Esophagus muscularis mucosa (tissue), 4 donors: ENCODE measurements at places on chromosomes 5 and 9. TPM values are rescaled to one million over a fixed set of nuclear protein-coding genes. Genes with fewer than 3 reads are reported as not detected.

Gene PSAT1
- 2.9 TPM for total RNA-seq

Gene CXCL14
- total RNA-seq = 4.0 TPM

Gene CNTLN
- 13.5 TPM for total RNA-seq

GRCh38 chr9:129009584-129010141 is 18.5 kb downstream of the SH3GLB2 start:
- peaks cover 23% of the 10 kb centered on the region for H3K4me1 ChIP-seq
- H3K36me3 ChIP-seq = peaks cover 31% of the 10 kb centered on the region
- no peak overlapping the region for H3K4me3 ChIP-seq
- no peak for DNase-seq
- H3K27me3 ChIP-seq = no peaks in the 10 kb centered on the region

- peaks cover 40% of the 10 kb centered on the region for H3K4me1 ChIP-seq
- no peaks in the 10 kb centered on the region for H3K36me3 ChIP-seq
- no peak overlapping the region for H3K4me3 ChIP-seq
- H3K27ac ChIP-seq = peak overlapping the region; percentile 70
Observed at GRCh38 chr5:78593465-78593864, 55.1 kb downstream of the LHFPL2 start.

- H3K4me1 ChIP-seq = peaks cover 14% of the 10 kb centered on the region
- H3K4me3 ChIP-seq = no peak overlapping the region
- no peaks in the 10 kb centered on the region for H3K36me3 ChIP-seq
- H3K27ac ChIP-seq = no peak overlapping the region
- H3K27me3 ChIP-seq = no peaks in the 10 kb centered on the region
- no peak for DNase-seq
Observed at GRCh38 chr5:37882636-37883035, 42.8 kb upstream of the GDNF start.
